ENCODE measurements at places on chromosomes 7 and 10.

DNA sequence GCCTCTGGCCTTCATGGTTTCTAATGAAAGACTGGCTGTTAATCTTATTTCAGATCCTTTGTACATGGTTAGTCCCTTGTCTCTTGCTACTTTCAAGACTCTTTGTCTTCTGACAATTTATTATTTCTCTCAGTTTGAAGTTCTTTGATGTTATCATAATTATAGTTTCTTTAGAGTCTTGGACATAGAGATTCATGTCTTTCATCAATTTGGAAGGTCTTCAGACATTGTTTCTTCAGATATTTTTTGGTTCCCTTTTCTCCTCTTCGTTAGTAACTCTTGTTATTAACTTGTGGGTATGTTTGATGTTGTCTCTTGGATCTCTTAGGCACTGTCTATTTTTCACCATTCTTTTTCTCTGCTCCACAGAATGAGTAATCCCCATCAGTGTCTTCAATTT is 8.7 kb downstream of the ZNF37A start:
- no peak for DNase-seq

- DNase-seq: no peak
Measured at GRCh38 chr7:50321487-50322067, 17.1 kb downstream of the IKZF1 start.

DNA sequence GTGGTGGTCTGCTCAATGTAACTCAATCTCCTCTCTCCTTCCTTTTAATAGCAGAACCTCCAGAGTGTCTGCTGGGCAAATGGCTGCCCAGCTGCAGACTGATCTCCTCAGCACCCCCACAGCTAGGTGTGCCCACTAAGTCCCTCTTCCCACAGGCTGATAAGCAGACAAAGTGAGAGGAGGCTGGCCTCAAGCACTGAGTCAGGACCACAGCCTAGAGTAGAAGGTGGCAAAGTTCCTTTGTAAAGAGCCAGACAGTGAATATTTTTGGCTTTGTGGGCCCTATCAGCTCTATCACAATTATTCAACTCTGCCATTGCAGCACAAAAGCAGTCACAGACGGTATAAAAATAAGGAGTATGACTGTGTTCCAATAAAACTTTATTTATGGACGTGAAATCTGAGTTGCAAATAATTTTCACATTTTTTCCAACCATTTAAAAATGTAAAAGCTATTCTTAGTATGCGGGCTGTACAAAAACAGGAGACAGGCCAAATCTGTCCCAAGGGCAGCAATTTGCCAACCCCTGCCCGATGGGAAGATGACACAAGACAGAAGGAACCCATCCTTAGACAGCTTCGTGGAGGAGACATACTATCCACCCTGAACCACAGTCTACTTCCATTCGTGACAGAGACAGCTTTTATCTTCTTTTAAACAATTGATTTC is 23.4 kb downstream of the JAZF1 start:
- no peak for DNase-seq

DNA sequence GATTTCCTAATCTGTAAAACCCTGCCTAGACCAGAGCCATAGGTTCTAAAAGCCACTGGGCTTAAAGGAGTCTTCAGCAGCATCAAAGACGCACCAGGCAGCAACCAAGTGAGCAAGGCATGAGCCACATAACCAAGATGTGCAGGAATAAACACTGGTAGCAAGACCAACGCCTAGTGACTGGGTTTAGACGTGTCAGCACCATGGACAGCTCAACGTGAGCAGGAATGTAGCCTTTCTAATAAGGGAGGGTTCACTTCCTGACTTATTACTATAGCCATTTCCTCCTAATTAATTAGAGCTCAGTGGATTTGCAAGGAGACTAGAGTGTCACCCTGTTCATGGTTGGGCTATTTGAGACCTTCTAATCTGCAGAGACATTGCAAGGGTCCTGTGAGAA is 223.7 kb downstream of the LHFPL3 start:
- no peak for DNase-seq

DNA sequence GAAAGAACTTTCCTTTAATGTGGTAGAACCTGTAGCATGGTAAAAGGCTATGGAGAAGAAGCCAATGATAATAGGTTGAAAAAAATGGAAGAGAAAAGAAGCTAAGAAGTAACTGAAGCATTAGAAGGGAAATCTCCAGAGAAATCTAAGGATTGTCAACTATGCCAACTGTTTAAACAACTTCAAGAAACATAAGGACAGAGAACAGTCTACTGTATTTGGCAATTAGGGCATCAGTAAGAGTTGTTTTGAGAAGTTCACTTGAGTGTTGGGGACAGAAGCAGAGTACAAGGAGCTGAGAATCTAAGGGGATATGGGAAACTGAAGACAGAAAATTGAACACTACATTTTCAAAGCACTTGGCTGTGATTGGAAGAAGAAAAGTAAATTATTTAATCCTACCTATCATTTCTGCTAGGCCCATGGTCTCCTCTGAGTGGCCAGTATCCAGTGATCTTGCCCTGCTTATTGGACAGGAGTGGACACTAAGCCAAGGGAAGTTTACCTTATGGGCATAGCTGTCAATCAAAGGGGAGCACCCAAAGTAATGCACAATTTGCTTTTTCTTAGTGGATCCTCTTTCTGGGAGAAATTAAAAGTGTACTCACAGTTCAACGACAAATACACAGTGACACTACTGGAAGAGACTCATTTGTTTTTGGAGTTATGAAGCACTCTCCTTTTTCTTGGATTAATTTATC is 56.4 kb upstream of the CCDC71L start:
- DNase-seq: no peak
